ENCODE measurements at places on chromosomes 13 and 19. TPM values are rescaled to one million over a fixed set of nuclear protein-coding genes. Genes with fewer than 3 reads are reported as not detected.

- no peak for DNase-seq
Measured at GRCh38 chr19:5094768-5095567, 126.1 kb downstream of the KDM4B start.

GRCh38 chr13:88246239-88246638, 575.1 kb downstream of the SLITRK5 start:
- no peak for DNase-seq

GRCh38 chr13:57813651-57814050, 182.1 kb downstream of the PCDH17 start:
- DNase-seq, result no peak

GRCh38 chr13:43482026-43482425, 304.7 kb downstream of the ENOX1 start:
- no peak for DNase-seq

DNA sequence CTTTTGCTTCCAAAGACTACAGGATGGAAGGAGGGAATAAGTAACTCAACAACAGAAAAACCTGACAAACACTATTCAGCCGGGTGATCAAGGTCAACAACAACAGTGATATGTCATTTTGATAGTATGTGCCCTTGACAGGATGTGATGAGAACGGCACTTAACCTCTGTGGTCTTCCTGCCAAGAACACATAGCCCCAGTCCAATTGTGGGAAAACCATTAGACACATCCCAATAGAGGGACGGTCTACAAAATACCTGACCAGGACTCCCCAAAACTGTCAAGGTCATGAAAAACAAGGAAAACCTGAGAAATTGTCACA, 43.1 kb upstream of the AMER2 start:
- no peak for DNase-seq

PRSS57 gene
- not detected for total RNA-seq

All from activated CD4-positive, alpha-beta T cell treated with anti-CD3 and anti-CD28 coated beads, Interleukin-2, amount 10 ng/mL, durations not matched to agents 24 days and 14 days (primary cell).